Mesangial cell (primary cell): ENCODE measurements at places on chromosomes 4 and X. TPM values are rescaled to one million over a fixed set of nuclear protein-coding genes. Genes with fewer than 3 reads are reported as not detected.

Gene CXCL10
- not detected in 2 replicates for total RNA-seq

Gene TNIP3
- 0.51 TPM in 1 of 2 replicates, not detected in the other for total RNA-seq

Gene AMBN
- total RNA-seq = not detected in 2 replicates

Gene C4orf17
- not detected in 2 replicates for total RNA-seq

Gene GLRA2
- not detected in 2 replicates for total RNA-seq
